Anterior cingulate cortex (tissue), 58 donors: ENCODE measurements at places on chromosomes 3 and 15.
A peak's percentile ranks its signal among the peaks of the same experiment; 100 is the strongest.

DNA sequence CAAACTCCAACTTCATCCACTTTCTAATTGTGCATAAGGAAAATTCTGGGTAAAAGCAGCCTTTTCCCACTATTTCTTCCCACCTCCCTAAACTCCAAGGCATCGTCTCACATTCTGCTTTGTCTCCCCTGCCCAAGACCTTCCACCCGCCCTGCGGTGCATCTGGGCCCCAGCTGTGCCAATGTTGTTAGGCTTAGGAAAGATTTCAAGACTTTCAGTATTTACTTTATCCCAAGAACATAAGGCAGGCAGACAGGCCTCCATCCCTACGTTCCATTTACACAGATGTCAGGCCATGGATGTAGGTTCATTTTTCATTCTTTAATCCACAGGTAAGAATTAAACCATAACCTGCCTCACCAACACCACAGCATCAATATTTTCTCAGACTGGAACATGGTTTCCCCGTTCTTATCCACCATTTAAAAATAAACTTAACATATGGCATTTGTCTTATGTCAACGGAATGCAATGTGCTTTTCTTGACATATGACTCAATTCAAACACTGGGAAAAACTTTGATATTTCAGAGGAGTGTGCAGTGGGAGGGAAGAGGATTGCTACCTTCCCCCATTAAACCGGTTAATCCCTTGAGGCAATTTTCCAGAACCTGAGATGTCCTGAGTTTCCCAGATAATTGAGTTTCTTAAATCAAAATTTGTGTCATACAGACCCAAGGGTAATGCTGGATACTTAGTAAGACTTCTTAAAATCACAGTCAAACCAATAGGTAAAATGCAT, 238.0 kb upstream of the LRIG1 start:
- DNase-seq: no peak

GRCh38 chr15:100612539-100612938, 10.2 kb downstream of the ASB7 start:
- DNase-seq: no peak

DNA sequence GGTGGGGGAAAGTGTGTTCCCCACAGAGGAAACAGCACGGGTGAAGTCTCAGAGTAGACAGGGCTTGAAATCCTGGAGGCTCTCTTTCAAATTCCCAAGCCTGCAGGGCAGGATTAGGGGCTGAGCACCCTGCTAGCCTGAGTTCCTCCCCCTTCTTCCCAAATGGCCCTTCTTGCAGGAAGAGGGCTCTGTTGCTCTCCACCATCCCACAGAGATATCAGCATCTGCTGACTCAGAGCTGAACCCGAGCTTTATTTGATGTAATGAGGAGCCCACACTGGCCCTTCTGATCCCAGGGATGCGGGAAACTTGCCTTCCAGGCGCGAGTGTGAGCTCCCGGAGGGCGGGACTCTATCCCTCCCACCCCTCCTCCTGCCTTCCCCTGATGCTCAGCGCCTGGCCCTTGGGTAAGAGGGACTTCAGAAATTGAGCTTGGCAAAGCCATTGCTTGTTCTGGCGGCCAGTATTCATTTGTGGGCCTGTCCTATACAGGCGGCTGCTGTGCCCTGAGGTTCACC, 1.4 kb upstream of the STRA6 start:
- no peak for DNase-seq

GRCh38 chr3:14265246-14265962, 86.8 kb downstream of the LSM3 start:
- DNase-seq: no peak

GRCh38 chr3:97940034-97940433, 32.2 kb downstream of the RIOX2 start:
- DNase-seq: no peak

GRCh38 chr3:138800248-138800647, 34.5 kb downstream of the PIK3CB start:
- DNase-seq: no peak

DNA sequence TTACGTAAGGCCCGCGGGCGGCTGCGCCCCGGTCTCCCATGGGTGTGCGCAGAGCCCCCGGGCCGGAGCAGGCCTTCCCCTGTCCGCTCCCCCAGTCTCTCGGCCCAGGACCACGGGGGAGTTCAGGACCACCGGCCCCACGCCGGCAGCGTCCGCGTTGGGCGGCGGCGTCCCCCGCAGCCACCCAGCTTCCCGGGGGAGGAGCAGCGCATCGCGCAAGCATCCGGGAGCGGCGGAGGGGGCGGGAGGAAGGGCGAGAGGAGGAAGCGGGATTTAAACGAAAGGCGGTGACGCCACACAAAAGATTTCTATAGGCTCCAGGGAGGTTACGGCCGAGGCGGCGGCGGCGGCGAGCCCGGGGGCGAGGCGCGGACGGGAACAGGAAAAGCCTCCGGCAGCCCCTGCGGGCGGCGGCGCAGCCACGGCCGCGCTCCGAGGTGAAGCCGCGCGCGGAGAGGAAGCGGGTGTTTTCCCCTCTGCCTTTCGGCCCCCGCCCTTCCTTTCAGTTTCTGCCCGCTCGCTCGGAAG, at the start of gene TLNRD1:
TLNRD1 (plus strand) TSS at position 300 of the 528 bp plus-strand sequence. CDS start 1,349 bp downstream, outside the sequence.
- DNase-seq: peak; percentile 89

DNA sequence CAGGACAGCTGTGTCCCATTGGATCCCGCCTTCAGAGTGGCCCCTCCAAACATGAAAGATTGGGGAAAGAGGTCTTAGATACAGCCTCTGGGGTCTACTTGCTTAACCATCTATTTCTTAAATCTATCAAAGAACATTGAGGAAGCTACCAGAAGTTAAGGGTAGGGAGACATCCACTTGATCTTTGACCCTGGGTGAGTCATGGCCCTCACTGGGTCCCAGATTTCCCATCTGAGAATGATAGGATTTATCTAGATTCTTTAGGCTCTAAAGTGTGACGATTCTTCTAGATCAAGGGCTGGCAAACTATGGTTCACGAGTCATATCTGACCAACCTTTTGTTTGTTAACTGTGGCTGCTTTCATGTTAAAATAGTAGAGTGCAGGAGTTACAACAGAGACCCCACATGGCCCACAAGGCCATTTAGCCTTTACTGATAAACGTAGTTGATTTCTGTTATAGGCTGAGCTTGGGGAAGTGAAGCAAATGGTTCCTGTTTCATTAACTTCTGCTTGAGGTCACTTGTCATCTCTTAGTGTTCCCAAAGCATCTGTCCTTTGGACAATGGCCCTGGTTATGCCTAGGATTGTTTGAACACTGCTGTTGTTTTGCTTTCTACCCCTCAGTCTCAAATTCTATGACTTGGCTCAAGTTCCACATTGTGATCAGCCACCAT, 8.0 kb downstream of the MUC13 start:
- no peak for DNase-seq

GRCh38 chr15:59258317-59258716, 51.7 kb downstream of the LDHAL6B start:
- no peak for DNase-seq

DNA sequence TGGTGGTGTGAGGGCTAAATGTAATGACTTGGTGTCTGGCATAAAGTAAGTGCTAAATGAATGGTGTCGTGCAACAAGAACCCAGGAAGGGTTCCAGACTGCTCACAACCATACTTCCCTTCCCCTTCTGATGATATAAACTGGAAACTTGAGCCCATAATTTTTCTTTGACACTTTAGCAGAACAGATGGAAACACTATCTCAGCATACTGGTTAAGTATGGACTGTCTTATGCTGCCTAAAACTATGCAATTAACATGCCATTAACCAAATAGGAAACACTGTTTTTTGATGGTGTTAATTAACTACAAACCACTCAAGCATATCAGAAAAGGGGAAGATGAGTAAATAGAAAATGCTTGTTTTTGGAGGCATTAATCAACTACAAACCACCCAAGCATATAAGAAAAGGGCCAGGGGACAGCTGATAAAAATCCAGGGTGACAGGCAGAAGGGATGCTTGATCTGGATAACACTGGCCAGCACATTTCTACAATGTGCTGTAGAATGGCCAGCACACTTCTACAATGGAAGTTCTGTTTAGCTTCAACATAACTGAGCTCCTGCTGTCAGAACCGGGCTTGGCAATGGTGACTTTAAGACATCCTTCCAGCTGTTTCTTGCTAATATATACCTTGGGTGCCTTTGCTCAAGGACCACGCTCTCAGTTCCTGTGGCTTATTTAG, 85.5 kb upstream of the FAM3D start:
- no peak for DNase-seq

DNA sequence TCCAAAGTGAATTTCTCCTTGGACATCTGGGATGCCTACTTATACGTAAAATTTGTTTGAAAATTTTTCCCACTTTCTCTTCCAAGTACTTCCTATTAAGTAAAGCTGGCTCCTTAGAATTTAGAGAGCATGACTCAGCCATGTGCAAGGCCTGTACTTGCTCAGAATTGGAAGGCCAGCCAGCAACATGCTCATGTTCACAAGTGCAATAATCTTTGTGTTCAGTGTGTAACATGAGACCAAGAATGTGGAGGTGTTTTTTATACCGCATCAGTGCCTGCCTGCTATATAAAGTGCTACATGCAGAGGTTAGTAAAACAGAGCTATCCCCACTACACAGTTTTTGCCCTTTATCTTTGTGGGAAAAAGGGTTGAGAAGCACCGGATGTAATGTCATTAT, 151.9 kb upstream of the FEZF2 start:
- no peak for DNase-seq

GRCh38 chr3:43699864-43700263, 9.1 kb downstream of the ABHD5 start:
- no peak for DNase-seq

DNA sequence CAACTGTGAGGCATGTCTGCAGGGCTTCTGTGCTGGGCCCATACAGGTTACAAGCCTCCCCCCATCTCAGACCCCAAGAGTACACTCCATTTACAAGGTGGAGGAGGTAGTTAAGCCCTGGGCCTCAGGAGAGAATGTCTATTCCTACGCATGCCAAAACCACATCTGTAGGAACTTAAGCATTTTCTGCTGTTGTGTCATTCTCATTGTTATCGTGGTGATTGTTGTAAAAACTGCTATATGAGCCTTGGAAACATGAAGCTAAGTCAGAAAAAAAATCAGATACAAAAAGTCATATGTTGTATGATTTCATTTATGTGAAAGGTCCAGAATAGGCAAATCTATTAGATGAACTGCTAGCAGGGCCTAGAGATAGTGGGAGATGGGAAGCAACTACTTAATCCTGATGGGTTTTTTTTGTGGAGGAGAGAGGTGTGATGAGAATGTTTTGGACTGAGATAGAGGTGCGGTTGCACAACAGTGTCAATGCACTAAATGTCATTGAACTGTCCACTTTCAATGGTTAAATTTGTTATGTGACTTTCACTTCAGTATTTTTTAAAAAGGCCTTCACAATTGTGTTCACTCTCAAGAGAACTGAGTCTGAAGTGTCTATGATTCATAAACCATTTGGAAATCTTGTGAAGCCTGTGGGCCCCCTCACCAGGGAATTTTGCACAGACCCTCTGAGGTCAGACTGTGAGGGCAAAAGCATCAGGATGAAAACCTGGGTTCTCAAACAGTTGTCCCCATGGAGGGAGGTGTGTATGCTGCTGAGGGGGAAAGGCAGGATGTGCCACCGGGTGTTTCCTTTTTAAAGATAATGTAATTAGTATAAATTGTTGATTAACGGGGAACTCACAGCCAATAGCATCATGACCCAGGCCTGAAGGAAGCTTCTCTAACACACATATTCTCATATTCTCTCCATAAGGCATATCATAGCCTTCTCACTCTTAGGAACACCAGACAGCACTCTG, 3.2 kb downstream of the RTP3 start:
- DNase-seq: no peak

DNA sequence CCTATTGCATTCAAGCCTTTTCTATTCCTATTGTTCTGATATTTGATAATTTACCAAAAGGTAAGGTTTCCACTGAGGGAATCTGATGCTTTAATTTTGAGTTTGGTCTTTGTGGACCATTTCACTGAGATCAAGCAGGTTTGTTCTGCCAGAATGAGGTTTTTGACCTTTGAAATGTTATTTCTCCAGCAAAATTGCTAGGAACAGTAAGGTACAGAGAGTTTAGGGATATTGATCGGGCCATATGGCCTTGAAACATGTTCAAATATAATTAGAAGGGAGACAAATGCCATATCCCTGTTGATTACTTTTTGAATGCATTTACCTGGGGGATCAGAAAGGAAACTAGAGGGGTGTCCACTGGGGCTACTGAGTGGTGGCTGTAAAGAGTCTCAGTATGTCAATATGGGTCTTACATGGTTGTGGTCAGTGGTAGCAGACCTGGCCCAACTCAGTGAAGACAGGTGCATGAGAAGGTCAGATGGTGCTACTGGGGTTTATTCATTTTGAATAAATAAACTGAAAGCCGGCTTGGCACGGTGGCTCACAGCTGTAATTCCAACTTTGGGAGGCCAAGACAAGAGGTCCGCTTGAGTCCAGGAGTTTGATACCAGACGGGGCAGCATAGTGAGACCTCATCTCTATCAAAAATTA, 100.2 kb downstream of the SV2B start:
- no peak for DNase-seq

- no peak for DNase-seq
Measured at GRCh38 chr15:40992825-40993224, 39.6 kb downstream of the CHAC1 start.

GRCh38 chr3:44016818-44017217, 224.9 kb upstream of the TOPAZ1 start:
- no peak for DNase-seq

GRCh38 chr3:186318135-186318534, 43.9 kb downstream of the DGKG start:
- no peak for DNase-seq

DNA sequence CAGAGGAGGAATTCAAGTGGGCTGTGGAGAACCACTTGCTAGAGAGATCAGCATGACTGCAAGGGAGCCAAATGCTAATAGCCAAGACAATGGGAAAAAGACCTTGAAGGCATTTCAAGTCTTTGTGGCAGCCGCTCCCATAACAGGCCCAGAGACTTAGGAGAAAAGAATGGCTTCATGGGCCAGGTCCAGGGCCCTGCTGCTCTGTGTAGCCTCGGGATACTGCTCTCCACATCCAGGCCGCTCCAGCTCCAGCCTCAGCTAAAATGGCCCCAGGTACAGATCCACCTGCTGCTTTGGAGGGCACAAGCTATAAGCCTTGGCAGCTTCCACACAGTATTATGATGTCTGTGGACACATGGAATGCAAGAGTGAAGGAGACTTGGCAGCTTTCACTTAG, 157.7 kb downstream of the NECTIN3 start:
- DNase-seq: no peak

GRCh38 chr15:42804739-42805138, 67.8 kb upstream of the CDAN1 start:
- DNase-seq: no peak

- no peak for DNase-seq
Measured at GRCh38 chr3:23490459-23490858, 287.3 kb downstream of the UBE2E2 start.

DNA sequence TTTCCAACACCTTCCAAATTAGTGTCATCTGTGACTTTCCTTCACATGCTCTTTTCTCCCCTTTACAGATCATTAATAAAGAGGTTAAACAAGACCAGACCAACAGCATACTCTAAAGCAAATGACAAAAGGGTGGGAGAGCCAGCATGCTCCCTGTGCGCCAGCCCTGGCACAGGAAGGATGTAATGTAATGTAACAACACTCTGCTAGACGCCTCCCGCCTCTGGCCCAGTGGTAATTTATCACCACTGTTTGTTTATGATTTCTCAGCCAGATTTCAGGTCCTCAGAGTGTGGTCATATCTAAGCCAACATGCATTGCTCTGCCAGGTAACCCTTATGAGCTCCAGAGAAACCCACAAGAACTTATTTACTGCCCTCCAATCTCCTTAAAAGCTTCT, 189.5 kb upstream of the WNT5A start:
- no peak for DNase-seq
